ENCODE measurements at places on chromosomes 13 and 19.

DNA sequence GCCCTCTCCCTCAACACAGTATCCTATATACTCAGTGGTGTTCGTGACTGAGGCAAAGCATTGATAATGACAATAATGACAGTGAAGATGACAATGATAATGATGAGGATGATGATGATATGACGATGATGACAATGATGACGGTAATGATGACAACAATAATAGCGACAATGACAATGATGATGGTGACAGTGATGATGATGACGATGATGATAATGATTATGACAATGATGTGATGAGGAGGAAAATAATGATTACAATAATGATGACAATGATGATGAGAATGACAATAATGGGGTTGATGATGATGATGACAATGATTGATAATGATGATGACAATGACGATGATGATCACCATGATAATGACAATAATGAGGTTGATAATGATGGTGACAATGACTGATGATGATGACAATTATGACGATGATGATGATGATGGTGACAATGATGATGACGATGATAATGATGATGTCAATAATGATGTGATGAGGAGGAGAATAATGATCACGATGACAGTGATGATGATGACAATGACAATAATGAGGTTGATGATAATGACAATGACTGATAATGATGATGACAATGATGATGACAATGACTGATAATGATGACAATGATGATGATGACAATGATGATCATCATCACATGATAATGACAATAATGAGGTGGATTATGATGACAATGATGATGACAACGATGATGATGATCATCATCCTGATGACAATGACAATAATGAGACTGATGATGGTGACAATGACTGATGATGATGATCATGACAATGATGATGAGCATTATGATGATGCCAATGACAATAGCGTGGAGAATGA is 16.7 kb downstream of the ELSPBP1 start:
- no peak for DNase-seq

GRCh38 chr13:112444416-112445399 is 68.6 kb downstream of the SPACA7 start:
- DNase-seq: peak; percentile 13

DNA sequence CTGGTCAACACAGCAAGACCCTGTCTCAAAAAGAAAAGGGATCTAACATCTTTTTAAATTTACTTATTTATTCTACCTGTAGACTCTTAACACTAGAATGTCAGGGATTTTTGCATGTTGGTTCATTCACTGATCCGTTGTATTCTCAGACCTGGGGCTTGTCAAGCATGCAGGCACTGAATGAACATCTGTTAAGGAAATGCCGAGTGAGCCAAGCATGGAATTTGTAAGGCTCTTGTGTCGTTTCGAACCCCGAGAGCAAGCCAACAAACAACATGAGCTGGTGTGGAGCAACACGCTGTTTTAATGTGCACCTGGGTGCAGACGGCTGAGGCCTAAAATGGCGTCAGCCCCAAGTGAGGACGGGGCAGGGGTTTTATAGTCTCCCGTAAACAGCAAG is 10.0 kb upstream of the OR1M1 start:
- no peak for DNase-seq

DNA sequence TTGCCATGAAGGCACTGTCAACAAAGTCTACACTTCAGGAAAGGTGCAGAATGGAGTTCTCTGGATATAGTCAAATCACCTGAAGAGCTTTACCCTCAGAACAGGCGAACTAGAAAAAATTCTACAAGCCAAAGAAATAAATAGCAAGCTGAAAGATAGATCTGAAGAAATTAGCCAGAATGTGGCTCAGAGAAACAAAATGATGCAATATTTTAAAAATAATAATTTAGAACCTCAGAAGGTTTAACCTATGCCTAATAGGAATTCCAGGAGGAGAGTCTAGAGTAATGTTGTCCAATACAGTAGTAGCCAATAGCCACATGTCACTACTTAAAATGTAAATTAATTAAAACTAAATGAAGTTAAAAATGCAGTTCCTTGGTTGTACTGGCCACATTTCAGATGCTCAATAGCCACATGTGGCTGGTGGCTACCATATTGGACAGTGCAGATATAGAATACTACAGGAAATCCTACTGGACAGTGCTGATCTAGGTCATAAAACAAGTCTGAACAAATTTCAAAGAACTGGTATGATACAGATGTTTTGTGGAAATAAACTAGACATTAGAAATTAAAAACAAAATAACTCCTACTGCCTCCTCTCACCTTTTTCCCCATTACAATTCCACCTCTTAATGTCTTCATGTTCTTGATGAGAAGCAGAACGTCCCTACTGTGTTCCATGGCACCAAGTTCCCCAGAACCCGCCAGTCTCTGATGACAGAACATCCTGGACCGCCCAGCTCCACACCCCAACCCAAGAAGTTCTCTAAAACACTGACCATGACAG is 679 bp upstream of the CDADC1 start:
- no peak for DNase-seq
